Activated CD4-positive, alpha-beta memory T cell treated with anti-CD3 and anti-CD28 coated beads for 36 hours (primary cell): ENCODE measurements at places on chromosomes 3 and 15.

GRCh38 chr3:16132928-16133327 lies 41.6 kb upstream of the GALNT15 start:
- no peak for DNase-seq

GRCh38 chr15:76973362-76973743 lies 21.6 kb upstream of the PSTPIP1 start:
- DNase-seq = peak; percentile 82

GRCh38 chr3:112908252-112908651 lies 61.6 kb upstream of the CD200R1L start:
- no peak for DNase-seq

- no peak for DNase-seq
These were observed 174.7 kb upstream of the CGNL1 start for GRCh38 chr15:57201578-57201977.

DNA sequence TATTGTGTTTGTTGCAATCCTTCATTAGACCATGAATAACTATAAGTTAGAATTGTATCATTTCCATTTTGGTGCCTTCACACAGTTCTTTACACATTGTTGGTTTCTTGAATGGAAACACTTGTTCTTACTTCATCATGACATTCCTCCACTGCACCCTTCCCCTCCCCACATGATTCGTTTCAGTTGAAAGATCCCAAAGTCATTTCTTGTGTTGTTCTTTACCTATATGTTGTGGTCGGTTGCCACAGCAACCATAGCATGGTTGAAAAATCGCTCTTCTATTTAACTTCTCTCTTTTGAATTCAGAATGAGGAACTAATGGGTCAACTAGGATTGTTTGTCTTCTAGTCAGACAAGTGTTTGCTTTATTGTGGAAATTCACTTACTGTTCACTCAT lies 103.3 kb downstream of the IL1RAP start:
- peak; percentile 66 for DNase-seq

GRCh38 chr3:172176061-172176770 lies 136.8 kb downstream of the FNDC3B start:
- no peak for DNase-seq

GRCh38 chr15:73754461-73754860 lies 1.3 kb upstream of the INSYN1 start:
- DNase-seq = no peak

DNA sequence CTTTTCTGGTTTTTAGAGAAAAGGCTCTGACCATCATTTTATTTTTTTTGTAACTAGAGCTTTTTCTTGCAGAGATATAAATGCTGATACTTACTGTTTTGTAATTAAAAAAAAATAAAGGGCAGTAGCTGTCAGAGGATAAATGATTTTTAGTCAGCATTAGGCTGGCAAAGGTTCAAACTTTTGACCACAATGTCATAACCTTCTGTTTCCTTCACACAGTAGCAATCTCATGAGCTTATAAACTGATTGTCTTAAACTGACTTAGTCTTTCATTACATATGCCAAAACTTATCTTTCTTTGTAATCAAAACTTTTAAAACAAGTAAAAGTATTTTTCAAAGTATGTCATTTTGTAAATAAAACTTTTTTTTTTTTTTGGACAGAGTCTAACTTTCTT lies 841.9 kb downstream of the OTOL1 start:
- no peak for DNase-seq

- no peak for DNase-seq
These were observed 55.3 kb upstream of the LEKR1 start for GRCh38 chr3:156770699-156771414.

GRCh38 chr15:87634361-87634760 lies 622.2 kb downstream of the NTRK3 start:
- no peak for DNase-seq

GRCh38 chr3:17143893-17144664 lies 259.3 kb downstream of the PLCL2 start:
- no peak for DNase-seq

DNA sequence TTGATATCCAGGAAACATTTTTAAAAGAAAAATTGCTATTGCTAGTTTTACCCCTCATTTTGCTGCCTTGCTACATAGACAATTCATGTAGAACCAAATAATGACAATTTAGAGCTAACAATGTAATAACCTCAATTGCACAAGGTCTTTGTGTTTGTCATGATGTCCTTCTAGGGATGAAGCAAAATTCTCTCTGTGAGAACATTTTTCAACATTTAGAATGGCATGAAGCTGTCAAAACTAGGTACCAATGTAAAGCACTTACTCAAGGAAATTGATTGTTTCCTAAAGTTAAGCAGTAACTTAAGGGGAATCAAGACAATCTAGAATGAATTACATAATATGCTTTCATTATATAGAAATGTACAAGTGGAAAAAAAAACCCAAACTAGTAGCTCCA lies 7.9 kb upstream of the FGF7 start:
- DNase-seq = no peak

GRCh38 chr3:167899093-167899492 lies 163.6 kb downstream of the SERPINI1 start:
- no peak for DNase-seq

- DNase-seq = no peak
These were observed 32.1 kb upstream of the EBLN2 start for GRCh38 chr3:73029321-73029796.

DNA sequence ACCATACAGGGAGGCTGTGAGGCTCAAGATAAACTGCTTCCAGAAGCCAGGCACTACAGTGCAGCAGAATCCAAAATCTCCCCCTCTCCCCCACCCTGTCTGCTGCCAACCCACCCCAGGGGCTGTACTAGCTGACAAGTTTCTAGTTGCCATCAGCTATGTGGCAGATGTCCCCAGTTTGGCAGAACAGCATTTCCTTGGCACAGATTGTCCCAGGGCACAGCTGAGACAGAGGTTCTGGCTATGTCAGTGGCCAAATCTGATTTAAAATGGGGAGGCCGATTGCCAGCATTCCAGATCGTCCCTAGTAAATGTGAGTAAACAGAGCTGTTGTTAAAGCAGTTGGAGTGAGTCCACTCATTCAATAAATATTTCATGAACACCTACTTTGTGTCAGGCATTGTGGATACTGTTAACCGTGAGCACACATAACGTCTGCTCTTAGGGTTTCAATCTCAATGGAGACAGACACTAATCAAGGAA lies 28.0 kb upstream of the CCDC174 start:
- no peak for DNase-seq

DNA sequence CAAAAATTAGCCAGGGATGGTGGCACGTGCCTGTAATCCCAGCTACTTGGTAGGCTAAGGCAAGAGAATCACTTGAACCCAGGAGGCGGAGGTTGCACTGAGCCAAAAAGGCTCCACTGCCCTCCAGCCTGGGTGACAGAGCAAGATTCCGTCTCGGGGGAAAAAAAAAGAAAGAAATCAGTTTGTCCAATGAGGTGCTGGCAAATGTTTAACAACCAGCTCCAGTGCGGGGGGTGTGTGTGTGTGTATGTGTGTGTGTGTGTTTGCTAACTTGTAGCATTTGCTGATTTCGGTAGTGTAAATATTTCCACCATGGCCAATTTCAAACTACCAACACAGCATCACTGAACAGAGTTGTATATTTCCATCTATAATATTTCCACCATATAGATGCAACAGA lies 23.8 kb upstream of the IDH2 start:
- no peak for DNase-seq

GRCh38 chr15:71943806-71944205 lies 133.5 kb downstream of the NR2E3 start:
- DNase-seq = no peak

- DNase-seq = no peak
These were observed 1.8 kb upstream of the CYP11A1 start for GRCh38 chr15:74369084-74369745.

GRCh38 chr3:43019826-43020225 lies 40.7 kb downstream of the GASK1A start:
- no peak for DNase-seq

GRCh38 chr3:163863146-163863545 lies 1215.2 kb downstream of the SI start:
- DNase-seq = no peak

GRCh38 chr15:101006931-101007691 lies 88.0 kb downstream of the LRRK1 start:
- DNase-seq = peak; percentile 81
